ENCODE measurements at places on chromosomes 5 and 9.
A peak's percentile ranks its signal among the peaks of the same experiment; 100 is the strongest.

- no peak for DNase-seq
Measured at GRCh38 chr9:93357649-93358048, 93.8 kb upstream of the FAM120A start.

DNA sequence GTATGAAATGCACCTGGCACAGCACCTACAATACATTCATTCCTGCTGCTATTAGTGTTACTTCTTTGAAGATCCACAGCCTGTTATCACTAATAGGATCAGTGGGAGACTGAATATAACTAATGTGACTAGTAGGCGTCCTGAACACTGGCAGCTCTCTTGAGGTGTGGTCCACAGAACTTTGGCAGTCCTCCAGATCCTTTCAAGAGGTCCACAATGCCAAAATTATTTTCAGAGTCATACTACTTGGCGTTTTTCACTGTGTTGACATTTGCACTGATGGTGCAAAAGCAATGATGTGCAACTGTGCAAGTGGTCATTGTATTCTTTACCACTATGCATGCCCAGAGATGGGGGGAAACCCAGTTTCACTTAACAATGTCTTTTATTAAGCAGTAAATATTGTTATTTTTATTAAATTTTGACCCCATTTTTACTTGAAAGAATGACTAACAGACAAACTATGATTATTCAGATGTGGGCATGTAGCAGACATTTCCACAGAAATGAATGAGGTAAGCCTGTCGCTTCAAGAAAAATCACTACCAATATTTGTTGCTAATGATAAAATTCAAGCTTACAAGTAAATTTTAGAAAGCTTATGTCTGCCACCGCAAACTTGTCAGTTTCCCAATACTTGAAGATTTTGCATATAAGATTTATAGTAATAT is 48.9 kb downstream of the ADRB2 start:
- DNase-seq = no peak

- DNase-seq = no peak
Measured at GRCh38 chr5:104305602-104306001, 743.0 kb upstream of the NUDT12 start.

- no peak for DNase-seq
Measured at GRCh38 chr9:88583901-88584596, 49.1 kb downstream of the NXNL2 start.

DNA sequence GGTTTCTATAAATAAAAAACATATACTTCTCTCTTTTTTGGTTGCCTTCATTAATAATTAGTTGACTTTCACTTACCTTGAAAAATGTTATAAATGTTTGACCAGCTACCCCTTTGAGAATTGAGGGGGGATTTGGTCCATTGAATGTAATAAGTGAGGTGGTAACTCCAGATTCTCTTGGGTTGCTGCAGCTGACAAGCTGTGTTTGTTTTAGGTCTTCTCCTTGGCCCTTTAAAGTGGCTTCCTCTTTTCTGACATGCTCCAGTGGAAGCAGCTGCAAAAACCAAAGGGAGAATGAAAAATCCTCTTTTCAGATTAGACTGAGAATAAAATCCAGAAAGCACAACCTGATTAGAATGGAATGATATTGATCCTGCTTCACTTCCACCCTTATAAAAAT is 410.5 kb downstream of the TMEM38B start:
- no peak for DNase-seq

DNA sequence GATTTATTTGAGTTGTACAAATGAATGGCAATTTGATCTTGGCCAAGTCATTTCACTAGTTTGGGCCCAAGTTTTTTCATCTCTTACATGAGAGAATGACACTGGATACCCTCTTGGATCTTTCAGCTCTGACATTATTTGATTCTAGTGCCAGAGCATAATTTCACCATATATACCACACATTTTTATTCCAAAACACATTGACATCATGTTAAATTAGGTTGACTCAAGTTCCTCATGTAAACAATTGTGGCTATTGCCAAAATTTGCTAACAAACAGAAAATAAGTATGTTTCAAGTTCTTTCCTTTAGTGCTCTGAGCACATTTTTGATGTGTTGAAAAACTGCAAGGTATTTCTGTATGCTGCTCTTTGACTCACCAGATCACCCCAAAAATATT is 375.8 kb downstream of the ZNF608 start:
- no peak for DNase-seq

- peak; percentile 89 for DNase-seq
Measured at GRCh38 chr5:119435436-119436132, 16.7 kb upstream of the HSD17B4 start.

DNA sequence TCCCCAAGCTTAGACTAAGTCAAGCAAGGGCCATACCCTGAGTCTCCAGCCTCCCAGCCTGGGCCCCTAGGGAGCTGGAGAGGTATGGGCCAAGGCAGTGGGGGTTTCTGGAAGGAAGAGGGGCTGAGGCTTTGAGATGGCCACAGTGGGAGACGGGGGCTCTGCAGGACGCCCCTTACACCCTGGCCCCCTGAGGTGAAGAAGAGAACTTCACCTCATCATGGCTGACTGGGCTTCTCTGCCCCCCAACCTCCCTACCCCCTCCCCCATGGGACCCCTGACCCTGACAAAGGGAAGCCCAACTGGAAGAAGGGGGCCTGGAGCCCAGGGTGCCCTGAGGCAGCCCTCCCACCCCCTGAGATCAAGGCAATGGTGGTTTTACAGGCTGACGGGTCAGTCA is 25.8 kb downstream of the PCDH1 start:
- no peak for DNase-seq

GRCh38 chr9:124163760-124164255 is 93.9 kb upstream of the NEK6 start:
- no peak for DNase-seq

DNA sequence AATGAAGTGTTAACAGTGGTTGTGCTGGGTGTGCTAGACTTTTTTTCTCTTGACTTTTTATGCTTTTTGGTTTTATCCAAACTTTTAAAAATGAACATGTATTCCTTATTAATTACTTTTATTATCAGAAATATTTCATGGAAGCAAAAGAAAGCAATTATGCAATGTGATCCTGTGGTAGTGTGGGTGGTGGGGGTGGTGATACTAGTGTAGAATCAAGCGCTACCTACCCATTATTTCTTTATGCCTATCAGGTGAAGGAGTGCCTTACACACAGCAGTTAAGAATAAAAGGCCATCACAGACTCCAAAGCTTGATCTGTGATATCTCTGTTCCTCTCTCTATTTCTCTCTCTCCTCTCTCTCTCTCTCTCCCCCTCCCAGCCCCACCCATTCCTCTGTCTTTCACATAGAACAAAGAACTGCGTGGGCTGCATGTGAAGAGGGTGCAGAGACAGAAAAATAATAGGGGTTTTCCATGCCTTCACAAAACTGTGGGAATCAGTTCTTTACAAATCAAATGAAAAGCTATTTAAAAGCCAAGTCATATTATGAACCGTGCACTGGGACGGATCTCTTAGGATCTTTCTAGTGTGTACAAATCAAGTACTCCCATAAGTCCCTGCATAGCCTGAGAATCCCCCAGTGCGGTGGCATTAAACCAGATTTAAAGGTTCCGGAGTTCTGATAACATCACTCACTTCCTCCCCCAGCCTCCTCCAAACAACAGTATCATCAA is 351.2 kb downstream of the RAB3C start:
- DNase-seq = no peak

DNA sequence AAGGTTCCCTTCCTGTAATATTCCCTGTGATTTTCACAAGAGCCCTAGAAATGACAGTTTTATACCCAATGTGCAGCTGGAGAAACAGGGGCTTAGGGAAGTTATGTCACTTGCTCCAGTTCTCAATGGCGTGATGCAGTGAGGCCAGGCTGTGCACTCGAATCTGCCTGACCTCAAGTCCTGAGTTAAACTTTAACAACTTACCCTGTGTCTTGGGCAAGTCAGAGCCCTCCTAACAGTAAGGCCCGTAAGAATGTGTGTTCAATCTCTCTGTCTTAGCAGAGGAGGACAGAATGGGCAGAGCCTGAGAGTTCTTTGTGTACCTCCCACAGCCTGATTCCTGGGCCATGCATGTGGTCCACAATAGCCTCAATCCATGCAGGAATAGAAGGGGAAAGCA is 181.1 kb downstream of the TRIM32 start:
- no peak for DNase-seq

GRCh38 chr5:88675708-88676636 is 207.0 kb downstream of the MEF2C start:
- no peak for DNase-seq

GRCh38 chr5:55160493-55161209 is 680 bp downstream of the GPX8 start:
- DNase-seq = no peak

DNA sequence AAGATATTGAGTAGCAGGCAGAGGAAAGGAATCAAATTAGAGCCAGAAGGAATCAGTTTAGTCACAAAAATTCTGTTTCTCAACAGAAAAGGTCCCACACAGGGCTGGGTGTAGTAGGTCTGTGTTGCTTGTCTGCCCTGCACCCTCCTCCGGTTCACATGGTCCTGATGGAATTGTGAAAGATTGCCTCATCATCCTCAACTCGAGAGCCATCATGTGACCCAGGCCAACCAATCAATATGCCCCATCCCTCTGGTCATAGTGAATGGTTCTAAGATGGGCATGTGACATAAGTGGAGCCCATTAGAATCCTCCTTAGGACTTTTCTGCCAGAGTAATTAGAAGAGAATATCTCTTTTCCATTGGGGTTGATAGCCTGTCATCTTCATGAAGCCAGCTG is 56.7 kb upstream of the RAD23B start:
- DNase-seq = no peak

- DNase-seq = no peak
Measured at GRCh38 chr5:179766726-179767455, 26.9 kb upstream of the LTC4S start.

GRCh38 chr5:129609710-129610109 is 138.2 kb upstream of the MINAR2 start:
- no peak for DNase-seq

- no peak for DNase-seq
Measured at GRCh38 chr5:95986937-95987520, 25.4 kb upstream of the ELL2 start.
